SJSA1 (cell line): ENCODE measurements at places on chromosomes 13 and 19. TPM values are rescaled to one million over a fixed set of nuclear protein-coding genes. Genes with fewer than 3 reads are reported as not detected.
A peak's percentile ranks its signal among the peaks of the same experiment; 100 is the strongest.

DNA sequence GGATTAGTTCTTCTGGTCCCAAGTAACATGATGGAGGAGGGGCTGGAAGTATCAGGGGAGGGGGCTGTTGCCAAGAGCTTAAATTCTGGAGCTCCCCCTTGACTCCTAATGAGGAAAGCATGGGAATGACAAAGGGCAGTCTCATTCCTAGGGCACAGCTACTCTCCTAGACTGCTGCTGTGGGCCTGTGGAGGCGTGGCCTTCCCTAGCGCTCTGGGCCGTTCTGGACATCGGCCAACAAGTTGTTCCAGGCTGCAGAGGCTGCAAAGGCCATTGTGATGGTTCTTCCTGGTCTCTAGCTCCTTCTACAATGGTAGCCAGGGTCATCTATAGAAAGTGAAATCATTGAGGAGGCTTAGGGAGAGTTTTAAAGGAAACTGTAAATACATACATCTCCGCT is 916.6 kb downstream of the DIAPH3 start:
- no peaks in the 10 kb centered on the region for H3K36me3 ChIP-seq
- no peak overlapping the region for H3K4me3 ChIP-seq
- H3K27ac ChIP-seq, result no peak overlapping the region

DNA sequence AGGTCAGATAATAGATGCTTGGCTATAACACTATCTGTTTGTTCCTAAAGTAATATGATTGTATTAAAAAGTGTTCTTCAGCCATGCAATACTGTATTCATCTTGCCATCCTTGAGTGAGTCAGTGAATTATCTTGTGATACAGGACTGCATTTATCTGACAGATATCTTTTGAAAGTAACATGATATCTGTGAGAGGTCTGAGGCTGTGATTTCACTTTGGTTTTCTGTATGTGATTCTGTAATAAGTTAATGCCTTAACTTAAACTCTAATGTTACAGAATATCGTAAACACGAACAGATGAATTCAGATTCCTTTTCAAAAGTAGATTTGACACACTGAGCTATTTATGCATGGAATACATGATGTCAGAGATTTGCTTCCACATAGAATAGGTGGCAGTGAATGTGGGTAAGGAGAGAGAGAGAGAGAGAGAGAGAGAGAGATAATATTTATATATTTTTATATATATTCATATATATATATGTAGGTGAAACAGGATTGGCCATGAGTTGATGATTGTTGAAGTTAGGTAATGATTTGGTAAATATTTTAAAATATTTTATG is 97.9 kb upstream of the RNF113B start:
- H3K27me3 ChIP-seq, result no peaks in the 10 kb centered on the region
- DNase-seq, result no peak
- H3K27ac ChIP-seq, result peak overlapping the region; percentile 53; the same call in 1 of the 2 replicates
- no peak overlapping the region for H3K4me3 ChIP-seq

The DEDD2 gene
- 15.9 and 16.9 TPM in 2 replicates for total RNA-seq

The SRRM5 gene
- not detected in 2 replicates for total RNA-seq

The CLEC17A gene
- total RNA-seq, result 0.18 TPM in 1 of 2 replicates, not detected in the other
